ENCODE measurements at places on chromosomes 6 and 20. TPM values are rescaled to one million over a fixed set of nuclear protein-coding genes. Genes with fewer than 3 reads are reported as not detected.

- DNase-seq = no peak
Observed at GRCh38 chr6:7150381-7151064, 42.8 kb downstream of the RREB1 start.

The HLA-DMB gene
- total RNA-seq = 2.3 TPM

The PRICKLE4 gene
- not detected for total RNA-seq

GRCh38 chr6:142613981-142614380 is 312.2 kb downstream of the ADGRG6 start:
- no peak for DNase-seq

The NHSL1 gene
- 11.5 TPM for total RNA-seq

- DNase-seq = no peak
Observed at GRCh38 chr6:170004585-170005210, 253.3 kb downstream of the ERMARD start.

GRCh38 chr20:48826069-48826468 is 1.7 kb downstream of the PREX1 start:
- no peak for DNase-seq

The SEL1L2 gene
- not detected for total RNA-seq

- no peak for DNase-seq
Observed at GRCh38 chr20:56552911-56553629, 20.0 kb downstream of the FAM209B start.

The EMILIN3 gene
- 0.62 TPM for total RNA-seq

DNA sequence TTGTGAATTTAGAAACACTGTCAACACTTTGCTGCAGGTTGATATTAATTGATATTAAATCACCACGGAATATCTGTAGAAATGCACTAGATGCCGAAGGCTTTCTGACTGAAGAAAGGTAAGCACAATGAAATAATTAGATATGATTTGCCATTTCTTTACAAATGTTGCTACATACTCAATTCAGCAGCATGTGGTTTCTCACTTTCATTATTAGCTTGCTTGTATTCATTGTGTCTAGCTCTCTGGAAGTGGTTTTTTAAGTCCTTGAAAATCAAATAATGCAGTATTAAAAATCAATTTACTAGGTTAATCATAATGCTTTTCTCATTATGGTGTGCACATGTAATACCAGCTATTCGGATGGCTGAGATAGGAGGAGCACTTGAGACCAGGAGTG is 231.3 kb upstream of the MARCKS start:
- DNase-seq = no peak

DNA sequence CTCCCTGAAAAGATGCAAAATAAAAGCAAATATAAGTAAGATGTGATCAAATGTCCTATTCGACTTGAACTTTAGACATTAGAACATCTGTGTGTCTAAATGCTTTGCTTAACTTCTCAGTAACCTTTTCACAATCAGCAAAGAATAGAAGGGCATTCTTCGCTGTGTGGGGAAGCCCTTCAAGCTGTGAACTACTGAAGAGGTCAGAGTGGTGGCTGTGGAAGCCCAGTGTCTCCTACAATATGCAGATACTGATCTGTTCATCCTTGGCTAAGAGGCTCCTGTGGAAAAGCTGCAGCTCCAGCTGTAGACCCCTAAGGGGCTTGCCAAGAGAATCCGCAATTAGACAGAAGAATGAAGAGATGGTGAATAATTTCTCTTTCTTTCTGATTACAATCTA is 400.3 kb upstream of the SASH1 start:
- no peak for DNase-seq

DNA sequence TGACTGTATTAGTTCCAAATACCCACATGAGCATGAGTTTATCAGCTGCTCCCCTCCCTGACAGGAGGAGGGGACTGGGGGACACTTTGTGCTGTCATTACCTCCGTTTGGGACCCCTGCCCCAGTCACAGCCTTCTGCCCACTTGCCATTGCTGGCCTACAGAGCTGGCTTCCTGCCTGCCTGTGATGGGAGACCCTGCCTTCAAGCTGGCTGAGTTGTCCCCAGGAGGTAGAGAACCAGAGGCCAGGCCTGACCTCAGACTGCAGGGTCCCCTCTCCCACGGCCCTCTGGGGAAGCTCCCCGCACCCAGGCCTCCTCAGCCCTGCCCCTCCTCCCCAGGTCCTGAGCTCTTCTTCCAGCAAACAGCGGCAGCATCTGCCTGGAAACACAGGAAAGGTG is 105.5 kb downstream of the JPH2 start:
- no peak for DNase-seq

GRCh38 chr20:62475027-62475771 is 596 bp downstream of the GATA5 start:
- no peak for DNase-seq

The PLTP gene
- total RNA-seq = 71.1 TPM

GRCh38 chr6:125194941-125195340 is 41.4 kb downstream of the TPD52L1 start:
- no peak for DNase-seq

Measured in kidney epithelial cell (primary cell).